ENCODE measurements at places on chromosomes 5 and 9. TPM values are rescaled to one million over a fixed set of nuclear protein-coding genes. Genes with fewer than 3 reads are reported as not detected.

PKD2L2 gene
- total RNA-seq, result not detected

SHB gene
- total RNA-seq, result 19.0 TPM

SH3GL2 gene
- total RNA-seq, result not detected

F2R gene
- 38.0 TPM for total RNA-seq

GCNT1 gene
- total RNA-seq, result 6.8 TPM

PDGFRB gene
- total RNA-seq, result not detected

TMEM174 gene
- total RNA-seq, result not detected

HAVCR2 gene
- not detected for total RNA-seq

SPINK4 gene
- total RNA-seq, result not detected

ZFP37 gene
- total RNA-seq, result 1.0 TPM

DND1 gene
- 0.35 TPM for total RNA-seq

MARCHF3 gene
- 0.42 TPM for total RNA-seq

PCDHGA1 gene
- total RNA-seq, result not detected

ZNF484 gene
- total RNA-seq, result 8.2 TPM

CMYA5 gene
- total RNA-seq, result 0.11 TPM

TLX3 gene
- not detected for total RNA-seq

APBA1 gene
- total RNA-seq, result 3.2 TPM

MTAP gene
- 64.3 TPM for total RNA-seq

RNF224 gene
- total RNA-seq, result not detected

IFNA2 gene
- total RNA-seq, result not detected

PDE6A gene
- total RNA-seq, result not detected

SRP19 gene
- total RNA-seq, result 95.7 TPM

HMHB1 gene
- not detected for total RNA-seq

ABO gene
- total RNA-seq, result not detected

ANKRD18A gene
- 6.4 TPM for total RNA-seq

GALNT10 gene
- total RNA-seq, result 23.5 TPM

PRSS3 gene
- total RNA-seq, result 89.9 TPM

OR2Y1 gene
- not detected for total RNA-seq

FPGS gene
- total RNA-seq, result 72.6 TPM

SCGB3A2 gene
- not detected for total RNA-seq

CCDC192 gene
- not detected for total RNA-seq

AK8 gene
- total RNA-seq, result 0.14 TPM

PCDHA1 gene
- total RNA-seq, result not detected

TAF11L10 gene
- total RNA-seq, result not detected

PITX1 gene
- total RNA-seq, result 0.56 TPM

PNPLA7 gene
- total RNA-seq, result 0.07 TPM

SPATA31C1 gene
- not detected for total RNA-seq

CFAP77 gene
- not detected for total RNA-seq

MRPL36 gene
- total RNA-seq, result 73.6 TPM

TNFSF8 gene
- total RNA-seq, result not detected

CD72 gene
- 0.20 TPM for total RNA-seq

GPR151 gene
- not detected for total RNA-seq

SPINK6 gene
- 1.1 TPM for total RNA-seq

LRRC14B gene
- not detected for total RNA-seq
